Activated CD4-positive, CD25-positive, alpha-beta regulatory T cell treated with anti-CD3 and anti-CD28 coated beads, Interleukin-2, amount 50 U/mL, for 72 hours (primary cell): ENCODE measurements at places on chromosomes 3 and 15.

DNA sequence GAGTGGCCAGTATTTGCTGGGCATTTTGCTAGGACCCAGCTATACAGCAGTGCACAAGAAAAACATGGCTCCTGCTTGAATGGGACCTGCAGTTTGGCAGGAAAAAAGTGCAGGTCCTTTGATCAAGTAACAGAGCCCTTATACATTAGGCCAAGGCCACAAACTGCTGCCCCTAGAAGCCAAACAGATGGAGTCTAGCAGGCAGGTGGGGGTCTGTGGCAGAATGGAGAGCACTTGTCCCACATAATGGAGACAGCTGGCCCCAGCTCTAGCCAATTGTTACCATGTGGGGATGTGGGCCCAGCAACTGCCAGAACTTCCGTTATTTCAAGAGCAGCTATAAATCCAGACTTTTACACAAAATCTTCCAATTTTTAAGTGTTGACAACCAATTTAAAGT is 79.3 kb downstream of the SHQ1 start:
- no peak for DNase-seq

- DNase-seq: no peak
Measured at GRCh38 chr3:54987719-54988118, 59.9 kb upstream of the LRTM1 start.

- no peak for DNase-seq
Measured at GRCh38 chr15:96720251-96720650, 389.8 kb downstream of the NR2F2 start.

- DNase-seq: no peak
Measured at GRCh38 chr15:77201665-77202064, 130.8 kb upstream of the TSPAN3 start.

GRCh38 chr3:194212845-194213331 is 76.9 kb downstream of the HES1 start:
- no peak for DNase-seq

GRCh38 chr3:126028096-126028495 is 55.8 kb downstream of the SLC41A3 start:
- DNase-seq: no peak

GRCh38 chr3:9339761-9340471 is 22.9 kb upstream of the THUMPD3 start:
- DNase-seq: no peak

DNA sequence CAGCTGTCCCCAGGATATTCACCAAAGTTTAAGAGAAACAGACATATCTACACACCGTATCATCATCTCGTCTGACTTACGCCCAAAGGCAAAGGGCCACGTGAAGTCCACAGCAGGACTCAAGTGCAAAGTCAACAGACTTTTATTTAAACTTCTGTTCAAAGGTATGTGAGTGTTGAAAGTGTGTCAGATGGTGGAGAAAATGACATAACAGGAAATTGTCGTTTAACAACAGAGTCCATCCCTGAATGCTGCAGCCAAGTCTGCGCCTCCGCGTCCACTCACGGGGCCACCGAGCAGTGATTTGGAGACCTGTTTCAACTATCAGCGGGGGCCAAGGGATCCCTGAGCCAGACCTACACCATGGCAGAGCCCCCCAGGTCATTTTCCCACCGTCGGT is 165.6 kb downstream of the XXYLT1 start:
- no peak for DNase-seq

DNA sequence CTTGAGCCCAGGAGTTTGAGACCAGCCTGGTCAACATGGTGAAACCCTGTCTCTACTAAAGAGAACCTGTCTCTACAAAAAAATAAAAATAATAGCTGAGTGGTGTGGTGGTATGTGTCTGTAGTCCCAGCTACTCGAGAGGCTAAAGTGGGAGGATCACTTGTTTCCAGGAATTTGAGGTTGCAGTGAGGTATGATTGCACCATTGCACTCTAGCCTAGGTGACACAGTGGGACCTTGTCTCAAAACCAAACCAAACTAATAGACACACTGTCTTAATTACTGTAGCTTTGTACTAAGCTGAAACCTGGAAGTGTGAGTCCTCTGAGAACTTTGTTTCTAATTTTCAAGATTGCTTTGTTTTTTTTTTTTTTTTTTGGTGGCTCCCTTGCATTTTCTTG is 30.4 kb downstream of the MGA start:
- DNase-seq: no peak

GRCh38 chr3:112134335-112135124 is 1.5 kb upstream of the GCSAM start:
- no peak for DNase-seq

DNA sequence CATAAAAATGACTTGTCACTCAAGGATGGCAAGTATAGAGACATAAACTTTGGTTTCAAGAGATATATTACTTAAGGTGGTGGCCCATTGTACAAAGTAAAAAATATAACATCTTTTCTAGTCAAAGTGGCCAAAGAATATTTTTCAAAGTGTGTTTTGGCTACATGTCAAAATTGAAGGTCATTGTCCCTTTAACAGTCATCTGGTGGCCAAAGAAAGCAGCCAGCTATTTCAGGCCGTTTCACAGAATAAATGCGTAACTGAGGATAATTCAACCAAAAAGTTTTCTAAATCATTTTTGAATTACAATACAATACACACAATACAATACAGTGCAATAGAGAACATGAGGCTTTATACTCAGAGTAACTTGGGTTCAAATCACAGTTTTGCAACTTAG is 4.2 kb upstream of the CDIN1 start:
- no peak for DNase-seq

- DNase-seq: no peak
Measured at GRCh38 chr3:168952551-168952950, 711.0 kb downstream of the MECOM start.

DNA sequence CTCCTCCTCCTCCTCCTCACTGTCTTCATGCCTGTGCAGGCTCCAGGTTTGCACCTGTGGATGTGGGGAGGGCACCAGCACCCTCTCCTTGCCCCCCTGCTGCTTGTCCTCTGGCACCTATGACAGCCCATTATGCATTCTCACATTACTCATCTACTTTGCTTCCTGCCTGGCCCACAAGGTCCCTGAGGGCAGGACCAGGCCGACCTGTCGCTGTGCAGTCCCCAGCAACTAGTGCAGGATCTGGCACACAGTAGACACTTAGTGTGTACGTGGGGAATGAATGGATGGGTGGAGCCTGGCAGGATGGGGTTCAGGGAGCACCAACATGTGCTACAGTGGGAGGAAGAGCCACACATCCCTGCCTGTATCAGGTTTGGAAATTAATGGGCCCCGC is 58.3 kb upstream of the TMEM115 start:
- no peak for DNase-seq

DNA sequence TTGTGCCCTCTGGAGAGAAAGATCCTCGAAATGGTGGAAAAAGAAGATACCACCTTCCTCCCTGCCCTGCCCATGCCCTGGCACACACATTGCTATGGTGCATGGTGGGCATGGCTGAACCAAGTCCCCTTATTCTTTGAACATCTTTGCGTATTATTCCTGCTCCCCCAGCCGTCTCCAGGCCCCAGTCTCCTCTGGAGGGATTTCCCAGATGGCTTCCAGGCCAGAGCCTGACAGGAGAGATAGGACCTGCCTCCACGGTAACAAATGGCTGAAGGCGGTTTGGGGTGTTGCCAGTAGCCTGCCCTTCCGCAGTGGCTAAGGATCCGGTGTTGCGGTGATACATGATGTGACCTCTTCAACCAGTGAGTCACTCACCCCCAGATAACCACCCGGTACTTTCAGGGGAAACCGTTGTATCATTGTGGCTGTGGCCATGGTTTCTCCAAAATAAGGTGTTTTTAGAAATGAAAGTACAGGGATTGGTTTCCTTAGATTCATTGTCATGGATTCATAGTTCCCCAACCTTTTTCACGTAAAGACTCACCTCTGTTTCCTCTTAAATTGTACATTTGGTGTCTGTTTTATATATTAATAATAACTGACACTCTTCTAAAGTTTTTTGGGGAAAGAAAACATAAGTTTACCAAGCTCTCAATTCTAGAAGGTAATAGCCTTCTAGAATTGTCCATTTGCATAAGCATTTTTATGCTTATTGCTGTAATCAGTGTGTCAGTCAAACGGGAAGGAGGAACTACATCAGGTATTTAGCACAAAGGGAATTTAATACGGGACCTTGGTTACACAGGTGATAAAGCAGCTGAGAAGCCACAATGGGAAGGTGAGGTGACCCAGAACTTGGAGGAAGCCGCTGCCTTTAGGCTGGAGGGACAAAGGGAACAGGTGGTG is 25.9 kb downstream of the SMAD3 start:
- peak; percentile 68 for DNase-seq

DNA sequence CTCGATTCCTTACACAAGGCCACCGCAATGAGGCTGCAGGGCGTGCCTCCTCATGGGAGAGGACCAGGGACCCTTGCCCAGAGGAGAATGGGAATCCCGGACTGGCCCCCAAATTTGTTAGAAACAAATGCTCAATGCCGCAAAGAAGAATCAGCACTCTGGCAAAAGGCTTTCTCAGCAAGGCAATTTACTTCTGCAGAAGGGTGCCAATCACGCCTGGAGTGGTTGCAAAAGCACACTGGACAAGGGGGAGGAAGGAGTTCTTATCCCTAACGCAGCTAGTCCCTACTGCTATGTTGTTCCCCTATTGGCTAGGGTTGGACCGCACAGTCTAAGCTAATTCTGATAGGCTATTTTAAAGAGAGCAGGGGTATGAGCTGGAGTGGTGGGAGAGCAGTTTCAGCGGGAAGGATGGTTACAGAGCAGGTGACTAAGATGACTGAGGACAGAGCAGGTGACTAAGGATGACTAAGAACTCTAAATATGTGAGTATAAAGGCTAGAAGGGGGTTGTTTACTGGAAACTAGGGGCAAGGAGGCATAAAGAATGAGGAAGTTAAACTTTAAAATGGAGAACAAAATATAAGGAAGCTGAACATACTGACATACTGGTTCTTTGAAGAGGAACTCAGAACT is 48.5 kb downstream of the KATNBL1 start:
- DNase-seq: no peak
